NCI-H1048 (cell line): ENCODE measurements at places on chromosomes 16 and 17.

DNA sequence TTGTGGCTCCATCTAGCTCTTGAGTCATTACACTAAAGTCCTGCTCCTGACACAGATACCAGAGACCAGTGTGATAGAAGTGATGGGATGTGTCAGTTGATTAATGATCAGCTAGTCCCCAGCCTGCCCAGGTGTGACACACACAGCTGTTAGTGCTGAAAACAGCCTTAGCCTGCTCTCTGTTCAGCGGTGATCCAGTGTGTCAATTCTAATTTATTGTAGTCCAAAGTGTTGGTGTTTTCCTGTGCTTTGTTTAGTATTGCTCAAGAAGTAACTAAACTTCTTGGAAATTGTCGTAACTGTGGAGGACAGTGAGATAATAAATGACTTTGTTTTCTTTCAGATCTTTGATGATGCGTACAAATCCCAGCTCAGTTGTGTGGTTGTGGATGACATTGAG lies 92.3 kb downstream of the WNT3 start:
- no peak for DNase-seq

- DNase-seq = no peak
Observed at GRCh38 chr17:78667091-78667490, 89.9 kb upstream of the DNAH17 start.

- DNase-seq = no peak
Observed at GRCh38 chr17:27491713-27492190, 35.5 kb downstream of the KSR1 start.

GRCh38 chr17:64063088-64063487 lies 42.7 kb upstream of the ICAM2 start:
- DNase-seq = no peak

- no peak for DNase-seq
Observed at GRCh38 chr16:14409563-14409962, 220.5 kb downstream of the PARN start.

DNA sequence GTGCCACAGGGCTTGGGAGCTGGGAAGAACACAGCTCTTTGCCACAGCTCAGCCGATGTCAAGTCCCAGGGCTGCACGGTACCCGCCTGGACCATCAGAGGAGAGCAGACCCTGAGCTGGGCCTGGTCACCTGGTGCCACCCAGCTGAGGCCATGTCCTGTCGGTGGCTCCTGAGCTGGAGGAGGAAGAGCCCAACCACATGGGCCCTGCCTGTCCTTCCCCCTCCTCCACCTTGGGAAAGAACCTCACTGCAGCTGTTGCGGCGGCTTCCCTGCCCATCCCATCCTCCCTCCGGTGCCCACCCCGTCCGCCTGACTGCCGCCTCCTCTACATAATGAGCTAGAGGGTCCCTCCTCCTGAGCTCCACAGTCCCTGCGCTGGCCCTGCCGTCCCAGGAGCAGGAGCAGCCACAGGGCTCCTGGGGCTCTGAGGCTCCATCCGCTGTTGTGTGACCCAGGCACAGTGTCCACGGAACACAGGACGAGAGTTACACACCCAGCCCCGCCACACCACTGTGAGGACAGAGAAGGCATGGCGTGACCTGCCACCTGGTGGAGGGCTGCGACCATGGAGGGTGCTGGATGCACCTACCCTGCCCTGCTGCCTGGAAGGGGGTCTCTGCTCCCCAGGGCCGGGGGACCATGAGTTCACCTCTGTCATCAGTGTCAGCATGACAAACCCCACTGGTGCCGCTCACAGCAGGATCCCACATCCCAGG lies 21.4 kb upstream of the CHMP6 start:
- no peak for DNase-seq

- DNase-seq = no peak
Observed at GRCh38 chr17:42133461-42134041, 10.9 kb downstream of the HSPB9 start.

- no peak for DNase-seq
Observed at GRCh38 chr17:70891306-70891705, 722.0 kb downstream of the KCNJ2 start.

- peak; percentile 2 for DNase-seq
Observed at GRCh38 chr17:12342609-12343435, 322.1 kb downstream of the MAP2K4 start.

DNA sequence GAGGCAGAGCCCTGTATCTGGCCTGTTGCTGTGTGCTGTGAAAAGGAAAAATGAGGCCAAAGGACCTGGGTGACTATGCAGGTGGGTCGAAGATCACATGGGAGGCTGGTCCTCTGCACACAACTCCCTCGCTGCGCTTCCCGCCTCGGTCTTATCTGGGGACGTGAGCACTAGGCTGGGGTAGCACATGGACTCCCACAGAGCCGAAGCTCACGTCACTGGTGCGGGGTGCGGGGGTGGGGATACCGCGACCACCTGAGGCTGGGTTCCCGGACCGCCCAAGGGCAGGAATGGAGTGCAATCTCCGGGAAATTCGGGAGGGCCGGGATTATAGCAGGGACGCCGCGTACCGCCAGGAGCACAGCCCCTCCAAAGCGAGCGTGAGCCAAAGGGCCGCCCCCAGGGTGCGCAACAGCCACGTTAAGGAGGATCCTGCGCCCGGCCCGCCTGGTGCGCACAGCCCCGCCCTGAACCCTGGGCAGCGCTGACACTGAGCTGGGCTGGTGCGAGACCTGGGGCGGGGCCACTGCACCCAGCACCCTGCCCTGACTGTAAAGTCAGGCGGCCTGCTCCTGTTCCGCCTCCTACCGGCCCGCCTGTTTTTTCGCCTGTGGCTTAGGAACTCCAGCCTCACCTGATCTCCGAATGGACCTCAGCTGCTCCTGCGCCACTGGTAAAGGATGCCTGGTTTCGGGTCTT lies 4.8 kb downstream of the MT1A start:
- DNase-seq = no peak

- DNase-seq = no peak
Observed at GRCh38 chr16:11689031-11689840, 21.0 kb downstream of the SNN start.

DNA sequence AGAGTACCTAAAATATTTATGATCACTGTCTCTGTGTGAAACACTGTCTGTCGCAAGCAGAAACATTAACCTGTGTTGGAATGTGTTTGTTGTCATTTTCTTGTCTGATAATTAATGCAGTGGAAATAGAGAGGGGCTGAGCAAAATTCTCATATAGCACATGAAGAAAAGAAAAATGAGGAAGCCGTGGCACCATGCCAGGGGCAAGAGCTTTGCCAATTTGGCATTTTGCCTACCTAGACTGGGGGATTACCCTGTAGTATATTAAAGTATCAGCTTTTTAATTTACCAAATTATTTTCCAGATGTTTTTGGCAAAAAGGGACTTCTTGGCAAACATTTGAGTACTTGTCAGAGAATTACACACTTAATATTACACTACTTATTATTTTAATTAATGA lies 1326.6 kb upstream of the GOT2 start:
- DNase-seq = no peak

DNA sequence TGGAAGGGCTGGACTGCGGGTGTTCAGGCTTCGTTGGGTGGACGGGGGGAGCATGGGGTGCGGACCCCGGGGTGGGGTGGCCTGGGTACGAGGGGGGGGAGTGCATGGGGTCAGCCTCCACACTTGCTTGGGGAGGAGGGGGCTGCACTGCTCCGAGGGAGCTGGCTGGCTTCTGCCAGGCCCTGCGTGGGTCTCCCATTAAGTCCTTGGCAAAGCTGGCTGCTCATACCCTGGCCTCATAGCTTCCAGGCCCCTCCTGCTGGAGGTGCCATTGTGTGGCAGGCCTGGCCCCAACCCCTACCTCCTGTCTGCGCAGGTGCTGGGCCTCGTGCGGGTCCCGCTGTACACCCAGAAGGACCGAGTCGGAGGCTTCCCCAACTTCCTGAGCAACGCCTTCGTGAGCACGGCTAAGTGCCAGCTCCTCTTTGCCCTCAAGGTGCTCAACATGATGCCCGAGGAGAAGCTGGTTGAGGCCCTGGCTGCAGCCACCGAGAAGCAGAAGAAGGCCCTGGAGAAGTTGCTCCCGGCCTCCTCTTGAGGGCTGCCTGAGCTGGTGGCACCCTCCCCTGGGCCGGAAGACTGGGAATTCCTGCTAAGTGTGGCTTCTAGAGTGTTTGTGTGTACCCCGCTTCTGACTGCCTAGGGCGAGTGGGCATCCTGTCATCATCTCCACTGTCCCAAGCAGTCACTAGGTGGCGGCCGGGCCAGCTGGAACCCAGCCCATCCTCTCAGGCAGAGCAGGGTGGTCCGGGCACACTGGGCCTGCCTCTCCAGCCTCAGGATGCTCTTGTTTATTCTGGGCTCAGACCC lies 1.5 kb downstream of the NUDT16L1 start:
- no peak for DNase-seq

GRCh38 chr17:9279893-9280292 lies 258.6 kb downstream of the NTN1 start:
- DNase-seq = no peak

- DNase-seq = no peak
Observed at GRCh38 chr16:68335175-68335574, 24.4 kb downstream of the PRMT7 start.

- no peak for DNase-seq
Observed at GRCh38 chr17:29618272-29619065, 4.2 kb downstream of the CORO6 start.
